ENCODE measurements at places on chromosomes 13 and 19.

DNA sequence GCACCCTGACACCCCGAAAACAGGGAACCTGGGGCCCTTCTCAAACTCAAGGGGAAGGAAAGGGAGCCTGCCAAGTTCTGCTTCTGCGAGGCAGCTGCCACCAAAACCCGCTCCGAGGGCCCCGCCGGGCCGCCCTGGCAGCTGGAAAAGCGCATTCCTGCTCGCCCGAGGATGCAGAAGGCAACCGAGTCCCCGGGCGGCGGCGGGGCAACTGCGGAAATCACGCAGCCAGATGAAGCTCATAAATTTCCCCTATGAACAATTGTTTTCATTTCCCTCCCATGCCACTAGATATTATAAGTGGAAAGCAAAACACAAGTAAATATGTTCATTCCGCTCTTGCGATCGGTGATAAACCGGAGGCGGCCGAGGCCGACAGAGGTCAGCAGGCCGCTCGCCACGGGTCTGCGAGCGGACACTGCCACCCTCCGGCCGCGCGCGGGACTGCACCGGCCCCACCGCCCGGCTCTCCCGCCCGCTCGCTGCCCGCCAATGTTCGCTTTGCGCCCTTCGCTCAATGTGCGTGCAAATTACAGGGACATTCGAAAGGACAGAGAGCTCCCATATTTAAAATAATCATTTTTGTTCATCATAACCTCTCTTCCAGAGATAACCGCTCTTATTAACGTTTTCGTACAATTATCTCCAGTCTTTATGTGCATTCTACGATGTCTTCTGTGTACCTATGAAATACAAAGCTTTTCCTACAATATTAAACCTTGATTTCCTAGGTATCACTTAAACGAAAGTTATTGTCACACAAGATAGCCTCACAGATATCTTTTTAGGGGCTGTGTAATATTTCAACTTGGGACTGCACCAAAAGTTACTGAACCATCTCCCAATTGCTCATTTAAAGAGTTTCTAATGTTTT, 120.8 kb upstream of the ZNF507 start:
- peak; percentile 73 for DNase-seq

DNA sequence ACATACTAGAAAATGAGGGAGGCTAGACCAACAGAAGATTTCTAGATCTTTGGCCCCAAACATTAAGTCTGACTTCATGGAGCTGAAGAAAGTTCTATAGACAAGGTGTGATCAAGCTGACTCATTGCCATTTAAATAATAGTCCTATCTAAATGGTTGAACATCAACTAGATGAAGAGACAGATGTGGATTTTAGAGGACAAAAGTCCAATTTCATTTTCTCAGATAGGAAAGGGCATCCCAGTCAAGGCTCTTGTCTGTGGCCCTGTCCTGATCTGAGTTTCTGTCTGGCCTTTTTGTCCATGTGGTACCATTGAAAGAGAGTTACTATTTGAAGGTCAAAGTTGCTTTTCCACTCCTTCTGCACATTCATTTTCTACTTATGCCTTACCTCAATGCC, 74.6 kb downstream of the MBNL2 start:
- DNase-seq, result no peak

- DNase-seq, result no peak
Observed at GRCh38 chr13:104595511-104595910, 1529.3 kb upstream of the SLC10A2 start.

GRCh38 chr19:53897459-53897858, 11.6 kb upstream of the CACNG7 start:
- no peak for DNase-seq

DNA sequence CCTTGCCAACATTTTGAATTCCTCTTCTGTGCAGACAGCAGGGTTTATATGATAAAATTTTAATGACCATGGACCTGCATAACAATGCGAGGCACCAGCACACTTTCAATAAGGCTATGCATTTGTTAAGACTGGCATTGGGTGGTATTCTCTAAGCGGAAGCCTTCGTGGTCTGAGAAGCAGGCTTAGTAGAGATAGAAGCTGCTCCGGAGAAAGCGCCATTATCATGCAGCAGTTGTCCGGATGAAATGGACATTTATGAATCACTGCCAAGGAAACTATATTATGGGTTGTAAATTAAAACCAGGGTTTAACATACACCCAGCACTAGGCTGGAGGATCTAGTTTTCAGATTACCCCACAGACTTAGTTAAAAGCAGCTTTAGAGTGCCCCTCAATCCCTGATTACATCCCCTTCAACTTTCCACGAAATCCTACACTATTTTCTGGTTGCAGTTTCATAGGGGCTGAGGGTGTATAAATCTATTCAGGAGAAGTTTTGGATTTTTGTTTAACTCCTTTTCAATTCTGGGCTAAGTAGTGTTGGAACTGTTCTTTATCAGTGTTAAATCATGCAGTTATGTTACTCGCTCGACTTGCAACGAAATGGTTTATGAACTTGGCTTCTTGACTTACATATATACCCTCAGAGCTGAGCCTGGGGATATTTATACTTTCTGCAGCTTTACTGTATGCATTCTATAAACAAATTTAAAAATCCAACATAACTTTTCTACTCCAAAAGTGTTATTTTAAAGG, 193.3 kb downstream of the PCDH9 start:
- no peak for DNase-seq

- peak; percentile 29 for DNase-seq
Observed at GRCh38 chr19:7550987-7551761, 15.7 kb downstream of the PNPLA6 start.

- DNase-seq, result no peak
Observed at GRCh38 chr13:109028624-109029023, 399.2 kb downstream of the MYO16 start.

GRCh38 chr19:4357921-4358326, 14.6 kb downstream of the MPND start:
- DNase-seq, result no peak

- DNase-seq, result no peak
Observed at GRCh38 chr19:1213391-1214286, 8.1 kb downstream of the STK11 start.

DNA sequence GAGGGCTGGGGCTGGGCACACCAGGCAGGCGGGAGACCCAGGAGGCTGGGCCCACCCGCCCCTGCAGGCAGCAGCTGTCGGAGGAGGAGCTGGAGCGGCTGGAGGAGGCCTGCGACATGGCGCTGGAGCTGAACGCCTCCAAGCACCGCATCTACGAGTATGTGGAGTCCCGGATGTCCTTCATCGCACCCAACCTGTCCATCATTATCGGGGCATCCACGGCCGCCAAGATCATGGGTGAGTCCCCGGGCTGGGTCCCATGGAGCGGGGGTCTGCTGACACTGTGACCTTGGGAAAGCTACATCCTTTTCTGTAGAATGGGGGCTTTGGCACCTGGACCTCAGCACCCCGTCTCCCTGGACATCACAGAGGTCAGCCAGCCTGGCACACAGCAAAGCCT, 8.1 kb downstream of the PRPF31 start:
- DNase-seq, result no peak

GRCh38 chr19:46992699-46993535, 26.7 kb upstream of the NPAS1 start:
- no peak for DNase-seq

DNA sequence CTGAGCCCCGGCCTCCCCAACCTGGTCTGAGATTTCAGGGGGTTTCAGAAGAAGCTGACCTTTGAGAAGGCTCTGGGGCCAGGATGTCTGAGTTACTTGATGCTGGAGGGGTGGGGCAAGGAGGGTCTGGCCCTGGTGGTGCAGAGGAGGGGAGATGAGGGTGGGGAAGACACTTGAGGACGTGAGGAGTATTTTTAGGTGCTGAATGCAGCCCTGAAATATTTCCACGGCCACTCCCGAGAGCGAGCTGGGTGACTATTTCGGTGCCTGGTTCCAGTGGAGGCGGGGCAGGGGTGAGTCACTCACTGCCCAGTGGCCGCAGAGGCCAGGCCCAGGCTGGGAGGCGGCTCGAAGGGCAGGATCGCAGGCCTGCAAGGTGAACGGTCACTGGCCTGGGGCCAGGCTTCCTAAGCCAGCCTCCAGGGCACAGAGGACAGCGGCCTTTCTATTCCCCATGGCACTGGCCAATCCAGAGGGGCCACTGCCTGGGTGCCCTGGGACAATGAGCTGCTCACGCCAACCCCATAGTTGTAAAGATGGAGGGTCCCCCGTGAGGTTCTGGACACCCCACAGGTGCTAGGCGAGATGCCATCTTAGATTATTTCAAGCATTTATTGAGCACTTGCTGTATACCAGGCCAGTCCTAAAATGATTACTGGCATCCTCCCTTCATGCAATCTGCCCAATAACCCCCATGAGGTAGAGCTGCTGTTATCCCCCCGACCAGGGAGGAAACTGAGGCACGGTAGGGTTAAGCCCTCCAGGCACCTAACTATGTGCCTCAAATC, 19.7 kb upstream of the JUND start:
- no peak for DNase-seq

- no peak for DNase-seq
Observed at GRCh38 chr13:71801165-71801760, 65.7 kb downstream of the DACH1 start.

GRCh38 chr19:18899624-18900560, 3.9 kb upstream of the CERS1 start:
- DNase-seq, result no peak

DNA sequence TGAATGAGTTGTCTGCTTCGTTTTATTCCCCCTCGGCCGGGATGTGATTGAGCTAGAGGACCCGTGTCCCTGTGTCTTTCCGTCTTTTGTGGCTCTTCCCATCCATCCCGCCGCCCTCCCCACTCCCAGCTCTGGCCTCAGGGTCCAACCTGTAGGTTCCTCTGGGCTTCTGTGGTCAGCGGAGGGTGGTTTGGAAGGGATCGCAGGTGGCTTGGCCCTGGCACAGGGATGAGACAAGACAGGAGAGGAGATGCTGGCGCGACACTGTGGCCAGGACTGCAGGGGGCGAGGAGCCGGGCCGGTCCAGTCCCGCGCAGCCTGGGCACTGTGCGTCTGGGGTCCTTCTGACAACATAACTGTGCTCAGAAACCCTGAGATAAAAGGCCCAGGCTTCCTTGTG, 2.0 kb downstream of the EVI5L start:
- no peak for DNase-seq

DNA sequence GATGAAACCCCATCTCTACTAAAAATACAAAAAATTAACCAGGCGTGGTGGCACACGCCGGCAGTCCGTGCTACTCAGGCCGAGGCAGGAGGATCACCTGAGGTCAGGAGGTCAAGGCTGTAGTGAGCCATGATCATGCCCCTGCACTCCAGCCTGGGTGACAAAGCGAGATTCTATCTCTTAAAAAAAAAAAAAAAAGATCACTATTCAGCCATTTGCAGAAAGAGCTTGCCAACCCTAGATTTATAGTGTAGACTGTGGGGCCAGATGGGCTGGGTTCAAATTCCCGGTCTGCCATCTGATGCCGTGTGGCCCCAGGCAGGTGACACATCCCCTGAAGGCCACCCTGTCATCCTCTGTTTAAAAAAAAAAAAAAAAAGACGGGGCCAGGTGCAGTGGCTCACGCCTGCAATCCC, 28.9 kb downstream of the SMIM24 start:
- DNase-seq, result no peak

- DNase-seq, result peak; percentile 49
Observed at GRCh38 chr19:30669329-30670010, 297.3 kb downstream of the ZNF536 start.

GRCh38 chr13:37360556-37360955, 238.0 kb downstream of the POSTN start:
- no peak for DNase-seq

- no peak for DNase-seq
Observed at GRCh38 chr19:275958-276646, 15.1 kb downstream of the PLPP2 start.

DNA sequence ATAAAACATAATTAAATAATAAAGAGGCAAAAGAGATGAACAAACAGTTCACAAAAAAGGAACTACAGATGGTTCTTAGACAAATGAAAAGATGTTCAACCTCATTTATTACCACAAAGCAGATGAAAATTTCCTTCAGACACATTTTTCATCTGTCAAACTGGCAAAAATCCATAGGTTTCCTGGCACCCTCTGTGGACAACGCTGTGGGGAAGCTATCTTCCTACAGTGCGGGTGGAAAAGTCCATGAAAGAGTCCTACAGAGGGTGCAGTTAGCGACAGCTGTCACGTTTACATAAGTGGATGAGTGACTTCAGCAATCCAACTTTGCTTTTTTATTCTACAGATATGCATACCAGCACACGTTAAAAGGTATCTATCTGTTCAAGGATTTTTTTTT, 30.3 kb upstream of the PDCD5 start:
- no peak for DNase-seq

DNA sequence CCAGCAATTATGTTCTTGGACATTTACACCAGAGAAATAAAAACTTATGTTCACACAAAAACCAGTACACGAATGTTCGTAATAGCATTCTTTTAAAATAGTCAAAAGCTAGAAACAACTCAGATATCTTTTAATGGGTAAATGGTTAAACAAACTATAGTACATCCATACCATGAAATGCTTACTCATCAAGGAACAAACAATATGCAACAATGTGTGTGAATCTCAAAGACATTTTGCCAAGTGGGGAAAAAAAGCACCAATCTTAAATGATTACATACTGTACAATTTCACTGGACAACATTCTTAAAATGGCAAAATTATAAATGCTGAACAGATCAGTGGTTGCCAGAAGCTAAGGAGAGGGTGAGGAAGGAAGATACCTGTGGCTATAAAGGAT, 36.6 kb downstream of the MYCBP2 start:
- no peak for DNase-seq

GRCh38 chr13:28741084-28741491, 22.3 kb upstream of the SLC46A3 start:
- DNase-seq, result no peak

GRCh38 chr19:47351548-47351947, 2.4 kb downstream of the DHX34 start:
- DNase-seq, result no peak

- DNase-seq, result no peak
Observed at GRCh38 chr19:5188548-5189317, 151.9 kb downstream of the PTPRS start.

- DNase-seq, result no peak
Observed at GRCh38 chr13:31037874-31038500, 105.5 kb downstream of the TEX26 start.

DNA sequence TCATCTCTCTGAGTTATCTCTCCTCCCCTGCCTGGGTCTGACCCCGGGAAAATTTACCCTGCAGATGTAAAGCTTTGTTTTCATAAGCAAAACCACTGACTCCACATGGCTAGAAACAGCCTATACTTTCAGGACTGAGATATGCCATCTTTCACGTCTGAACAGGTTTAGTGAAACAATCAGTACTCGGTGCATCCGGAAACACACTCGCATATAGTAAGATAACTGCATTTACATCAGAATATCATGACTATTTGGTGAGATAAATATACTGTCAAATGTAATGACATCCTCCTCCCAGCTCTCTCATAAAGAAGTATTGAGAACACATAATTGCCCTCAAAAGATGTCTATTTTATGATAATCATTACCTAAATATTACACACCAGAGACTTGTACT, 172.8 kb downstream of the EFNB2 start:
- DNase-seq, result no peak

- DNase-seq, result no peak
Observed at GRCh38 chr13:102035969-102036368, 365.9 kb downstream of the FGF14 start.
